ENCODE measurements at places on chromosomes 16 and 17.

DNA sequence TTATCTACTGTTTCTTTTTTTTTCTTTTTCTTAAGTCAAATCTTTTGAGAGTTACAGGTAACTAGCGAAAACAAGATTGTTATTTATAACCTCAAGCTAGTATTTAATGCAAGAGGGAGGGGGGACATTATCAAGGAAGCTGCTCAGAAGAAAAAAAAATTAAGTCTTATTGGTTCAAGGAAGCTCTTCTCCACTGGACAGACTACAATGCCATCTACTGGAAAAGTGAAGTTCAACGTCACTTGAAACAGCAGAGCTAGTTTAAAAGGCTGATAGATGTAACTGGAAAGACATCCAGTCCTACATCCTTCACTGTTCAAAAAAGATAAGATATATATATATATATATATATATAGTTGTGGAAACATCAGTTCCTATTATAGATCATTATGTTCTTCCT, 418.0 kb upstream of the PSMD7 start:
- DNase-seq = no peak

GRCh38 chr16:12819126-12820117, 15.7 kb upstream of the CPPED1 start:
- DNase-seq = peak; percentile 40

GRCh38 chr16:4303973-4304372, 11.9 kb upstream of the GLIS2 start:
- DNase-seq = no peak

- no peak for DNase-seq
These were observed 17.8 kb upstream of the METRNL start for GRCh38 chr17:83061586-83061985.

- DNase-seq = no peak
These were observed 715.7 kb upstream of the SOX9 start for GRCh38 chr17:71405101-71405500.

GRCh38 chr17:76078860-76079534, at the start of gene ZACN:
ZACN (plus strand) TSS chr17:76079182; CDS start chr17:76079265, 83 bp downstream.
- no peak for DNase-seq

DNA sequence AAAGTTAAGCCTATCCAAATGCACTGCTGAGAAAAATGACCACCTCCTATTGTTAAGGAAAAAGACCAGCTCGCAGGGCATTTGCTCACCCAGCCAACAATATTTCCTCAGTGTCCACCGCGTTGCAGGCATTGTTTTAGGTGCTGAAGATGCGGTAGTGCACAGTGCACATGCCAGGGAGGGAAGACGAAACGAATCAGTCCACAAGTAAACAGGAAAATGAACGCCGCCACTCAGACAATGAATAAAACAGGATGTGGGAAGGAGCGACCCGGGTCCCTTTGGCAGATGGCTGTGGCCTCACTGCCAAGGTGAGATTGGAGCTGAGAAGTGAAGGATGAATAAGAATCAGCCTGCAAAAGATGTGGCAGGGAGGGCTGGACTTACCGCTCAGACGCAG, 249.2 kb downstream of the FOXL1 start:
- no peak for DNase-seq

DNA sequence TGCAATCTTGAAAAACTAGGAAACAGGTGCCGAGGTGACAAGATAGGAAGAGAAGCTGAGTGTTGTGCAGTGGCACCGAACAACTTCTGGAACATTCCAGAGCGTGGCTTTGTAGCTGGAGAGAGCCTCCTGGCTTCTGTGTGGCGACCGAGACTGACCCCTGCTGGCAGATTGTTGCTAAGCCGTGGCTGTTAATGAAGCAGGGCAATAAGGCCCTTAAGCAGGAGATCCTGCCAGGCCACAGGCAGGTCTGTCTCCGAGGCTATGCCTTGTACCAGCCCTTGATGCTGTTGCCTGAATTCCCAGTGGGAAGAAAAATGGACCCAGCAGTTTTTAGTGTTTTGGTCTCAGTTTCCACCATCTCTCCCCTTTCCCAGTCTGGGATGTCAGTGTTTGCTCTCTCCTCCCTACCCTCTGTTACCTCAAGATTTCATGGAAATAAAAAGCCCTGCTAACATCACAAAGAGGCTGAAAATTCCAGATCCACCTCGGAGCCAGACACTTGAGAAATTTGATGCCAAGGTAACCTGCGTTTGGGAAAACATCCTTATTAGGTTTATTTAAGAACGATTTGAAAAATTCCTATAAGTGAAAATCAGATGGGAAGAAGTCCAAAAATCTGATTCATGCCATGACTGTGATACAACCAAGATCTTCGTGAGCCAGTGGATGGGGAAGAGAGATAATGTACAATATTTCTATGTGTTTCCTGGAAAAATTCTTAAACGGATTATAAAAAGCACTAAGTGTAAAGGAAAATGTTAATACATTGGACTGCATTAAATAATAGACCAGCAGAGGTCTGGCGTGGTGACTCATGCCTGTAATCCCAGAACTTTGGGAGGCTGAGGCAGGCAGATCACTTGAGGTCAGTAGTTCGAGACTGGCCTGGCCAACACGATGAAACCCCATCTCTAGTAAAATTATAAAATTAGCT, 265.1 kb downstream of the PRKCA start:
- DNase-seq = peak; percentile 11

GRCh38 chr17:51132964-51133319, 12.3 kb upstream of the SPAG9 start:
- no peak for DNase-seq

- no peak for DNase-seq
These were observed 267.3 kb downstream of the XYLT1 start for GRCh38 chr16:17203424-17203823.

GRCh38 chr17:13563866-13564265, 37.9 kb downstream of the HS3ST3A1 start:
- DNase-seq = no peak

DNA sequence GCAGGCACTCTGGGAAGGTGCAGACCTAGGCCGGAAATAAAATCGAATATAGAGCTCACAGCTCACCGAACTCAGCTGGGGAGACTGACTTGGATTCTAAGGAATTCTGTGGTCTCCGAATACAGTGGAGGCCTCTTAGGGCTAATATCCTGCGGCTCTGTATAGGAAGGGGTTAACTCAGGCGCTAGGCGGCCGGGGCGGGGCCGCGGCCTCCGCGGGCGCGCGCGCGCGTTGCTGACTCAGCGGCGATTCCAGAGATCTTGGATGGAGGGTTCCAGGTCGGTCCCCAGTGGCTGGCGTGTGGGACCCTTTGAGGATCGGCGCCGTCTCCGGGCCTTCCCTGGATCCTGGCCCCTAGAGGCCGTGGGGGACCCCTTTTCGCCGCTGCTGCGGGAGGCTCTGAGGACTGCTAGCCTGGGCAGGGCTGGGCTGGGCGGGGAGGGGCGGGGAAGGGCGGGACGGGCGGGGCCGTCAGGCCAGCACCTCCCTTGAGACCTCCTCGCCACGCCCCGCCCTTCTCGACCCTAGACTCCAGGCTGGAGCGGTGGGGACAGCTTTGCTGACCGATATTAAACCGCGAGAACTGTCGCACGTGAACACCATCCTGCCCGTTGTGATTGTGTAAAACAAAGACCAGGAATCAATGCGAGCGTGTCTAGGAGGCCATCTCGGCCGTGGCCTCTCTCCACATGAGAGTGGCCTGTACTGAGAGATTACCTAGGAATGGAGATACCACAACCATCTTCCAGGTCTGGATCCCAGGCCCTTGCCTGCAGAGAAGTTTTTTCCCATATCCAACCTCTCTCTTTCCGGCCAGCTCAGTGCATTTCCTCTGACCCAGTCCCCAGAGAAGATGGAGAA, 1.4 kb upstream of the PLEKHH3 start:
- peak; percentile 85 for DNase-seq

DNA sequence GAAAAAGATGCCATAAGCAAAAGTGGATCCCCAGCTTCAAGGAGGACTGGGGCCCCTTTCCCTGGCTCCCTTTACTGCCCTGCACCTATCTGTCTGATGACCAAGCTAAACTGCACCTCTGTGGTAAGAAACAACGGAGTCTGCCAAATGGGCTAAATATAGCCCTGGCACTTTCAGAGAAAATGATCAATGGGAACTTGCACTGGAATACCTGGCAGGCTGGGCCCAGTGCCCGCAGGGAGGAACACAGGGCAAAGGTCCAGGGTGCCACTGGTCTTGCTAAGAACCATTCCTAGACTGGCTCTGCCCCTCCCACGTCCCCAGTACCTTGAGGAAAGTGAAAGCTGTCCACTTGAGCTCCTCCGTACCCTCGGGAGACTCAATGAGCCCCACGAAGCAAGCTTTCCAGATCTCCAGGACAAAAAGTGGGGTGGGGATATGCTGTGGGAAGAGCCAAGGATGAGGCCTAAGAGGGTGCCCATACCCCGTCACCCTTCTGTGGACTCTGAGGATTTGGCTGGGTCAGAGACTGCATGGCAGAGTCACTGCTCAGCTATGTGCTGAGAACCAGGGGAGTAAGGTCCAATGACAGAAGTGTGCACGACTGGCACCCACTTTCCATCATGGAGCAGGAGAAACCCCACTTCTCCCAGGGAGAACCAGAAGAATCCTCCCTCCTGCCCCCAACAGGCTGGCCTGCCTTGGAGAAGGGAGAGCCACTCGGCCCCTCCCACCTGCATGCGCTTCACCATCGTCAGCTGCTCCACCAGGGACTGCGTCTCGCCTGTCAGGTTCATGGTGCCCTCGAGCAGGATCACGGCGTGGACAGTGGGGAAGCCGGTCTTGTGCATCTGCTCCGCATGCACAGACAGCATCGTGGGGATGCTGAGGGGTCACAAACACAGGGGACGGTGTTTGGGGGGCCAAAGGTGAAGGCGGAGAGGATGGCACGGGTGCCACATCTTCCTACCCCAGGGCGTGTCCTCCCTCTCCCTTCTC, 17.4 kb downstream of the CSF3 start:
- no peak for DNase-seq

GRCh38 chr17:8016632-8017424, 14.4 kb downstream of the GUCY2D start:
- DNase-seq = no peak

- no peak for DNase-seq
These were observed 58.8 kb upstream of the MSI2 start for GRCh38 chr17:57197466-57198071.

DNA sequence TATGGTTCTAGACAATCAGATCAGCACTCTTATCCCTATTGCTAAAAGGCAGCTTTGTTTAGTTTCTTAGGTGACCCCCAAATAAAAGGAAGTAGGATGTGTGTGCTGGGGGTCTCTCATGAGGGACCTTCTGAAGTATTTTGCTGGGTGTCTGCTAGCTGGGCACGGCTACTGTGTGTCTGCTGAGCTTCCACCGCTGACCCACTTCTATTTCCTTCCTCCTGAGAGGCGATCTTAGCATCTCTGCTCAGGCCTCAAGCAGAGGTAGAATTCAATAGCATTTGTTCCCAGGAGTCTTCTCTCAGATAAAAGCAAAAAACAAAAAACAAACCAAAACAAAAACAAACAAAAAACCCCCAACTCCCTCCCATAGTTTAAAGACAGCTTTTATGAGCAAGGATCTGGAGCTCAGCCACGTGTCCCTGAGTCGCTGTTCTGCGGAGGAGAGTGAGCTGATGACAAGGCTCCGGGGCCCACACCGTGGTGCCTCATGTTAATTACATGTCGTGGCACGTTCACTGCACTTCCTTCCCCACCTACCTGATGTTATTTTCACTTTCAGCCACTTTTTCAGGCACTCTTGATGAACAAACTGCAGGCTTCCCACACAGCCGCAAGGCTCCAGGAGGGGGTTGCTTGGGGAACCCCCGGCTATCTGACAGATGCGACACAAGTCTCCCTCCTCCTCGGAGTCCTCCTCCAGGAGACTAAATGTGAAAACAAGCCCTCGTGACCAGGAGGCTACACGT, 83.5 kb downstream of the MARCHF10 start:
- no peak for DNase-seq

GRCh38 chr17:80466188-80466705, 10.2 kb downstream of the NPTX1 start:
- no peak for DNase-seq

GRCh38 chr17:60995680-60996079, 318.0 kb downstream of the BCAS3 start:
- DNase-seq = no peak

DNA sequence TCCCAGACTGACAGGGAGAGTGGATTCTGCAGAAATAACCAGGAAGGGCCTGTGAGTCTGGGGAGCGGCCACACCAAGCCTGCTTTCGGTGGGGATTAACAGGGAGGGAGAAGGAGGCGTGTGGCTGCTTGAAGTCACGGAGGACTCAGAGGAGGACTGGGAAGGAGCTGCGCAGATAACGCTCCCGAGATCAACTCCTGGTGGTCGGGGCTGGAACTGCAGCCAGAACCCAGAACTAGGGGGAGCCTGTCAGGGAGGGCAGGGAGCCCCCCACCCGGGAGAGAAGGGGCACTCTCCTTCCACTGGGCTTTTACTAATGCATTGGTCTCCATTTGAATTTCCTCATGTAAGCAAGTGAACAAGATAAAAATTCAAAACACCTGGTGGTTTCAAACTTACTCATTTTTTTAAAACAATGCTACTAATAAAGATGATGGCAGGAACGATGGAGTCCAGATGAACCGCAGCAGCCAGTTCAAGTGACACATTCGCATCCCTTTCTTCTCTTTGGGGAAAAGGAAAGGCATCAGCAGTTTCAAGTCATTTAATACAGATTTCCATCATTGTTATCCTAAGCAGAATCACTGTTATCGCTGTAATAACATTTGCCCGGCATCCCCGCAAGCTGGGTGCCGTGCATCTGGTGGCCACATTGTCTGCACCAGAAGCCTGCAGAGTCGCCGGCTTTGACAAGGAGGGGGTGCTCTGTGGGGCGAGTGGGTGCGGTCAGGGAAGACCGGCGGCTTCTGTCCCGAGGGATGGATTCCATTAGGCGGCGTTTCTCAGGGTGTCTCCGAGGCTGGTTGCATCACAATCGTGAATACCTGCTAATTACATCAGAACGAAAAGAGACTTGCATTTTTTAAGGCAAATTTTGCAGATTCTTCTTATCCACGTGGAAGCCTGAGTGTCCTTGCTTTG, 183.0 kb downstream of the FOXL1 start:
- no peak for DNase-seq

DNA sequence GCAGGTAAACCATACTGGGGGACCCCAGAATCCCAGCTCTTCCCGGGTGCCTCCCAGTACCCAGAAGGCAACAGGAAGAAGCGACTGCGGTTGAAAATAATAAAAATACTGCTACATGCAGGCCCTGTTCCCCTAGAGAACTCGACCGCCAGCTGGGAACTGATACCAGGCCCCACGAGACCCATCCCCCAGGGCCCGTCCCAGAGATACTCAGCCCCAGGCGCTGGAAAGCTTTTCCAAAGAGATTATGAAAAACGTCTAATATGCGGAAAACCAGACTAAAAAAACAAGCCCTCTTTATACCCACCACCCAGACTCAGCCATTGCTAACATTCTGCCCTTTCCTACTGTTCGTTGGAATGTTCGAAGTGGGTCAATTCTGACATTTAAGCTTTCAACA, 12.9 kb upstream of the MEAK7 start:
- DNase-seq = no peak

- peak; percentile 82 for DNase-seq
These were observed at the start of gene RNF227 for GRCh38 chr17:7915611-7916384. RNF227 (minus strand) TSS chr17:7916289; CDS start chr17:7916195, 94 bp downstream.

- DNase-seq = no peak
These were observed 20.1 kb upstream of the C16orf95 start for GRCh38 chr16:87337262-87337771.

DNA sequence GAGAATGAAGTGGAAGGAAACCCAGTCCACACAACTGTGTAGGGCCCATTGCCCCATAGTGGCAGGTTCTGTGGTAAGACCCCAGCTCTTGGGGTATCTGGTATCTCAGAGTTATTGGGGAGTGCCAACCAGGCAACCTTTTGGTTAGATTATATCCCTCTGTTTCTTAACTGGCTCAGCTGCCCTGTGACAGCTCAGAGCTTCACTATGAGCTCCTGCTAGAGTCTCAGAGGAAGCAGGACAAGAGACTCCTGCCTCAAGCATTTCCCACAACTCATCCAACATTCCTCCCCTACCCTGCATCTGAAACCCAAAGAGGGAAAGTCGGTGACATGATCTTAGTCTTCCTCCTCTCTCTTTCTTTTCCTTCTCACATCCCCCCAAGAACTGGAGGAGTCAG, 292.3 kb downstream of the SHISA9 start:
- DNase-seq = no peak
